ENCODE measurements at places on chromosomes 5 and 9. TPM values are rescaled to one million over a fixed set of nuclear protein-coding genes. Genes with fewer than 3 reads are reported as not detected.

The CER1 gene
- not detected for total RNA-seq

The COL23A1 gene
- total RNA-seq = not detected

The HSD17B3 gene
- not detected for total RNA-seq

The C5orf58 gene
- total RNA-seq = not detected

The RHOBTB3 gene
- total RNA-seq = 447 TPM

The AGXT2 gene
- total RNA-seq = not detected

The AGGF1 gene
- total RNA-seq = 7.3 TPM

The ARSI gene
- 15.2 TPM for total RNA-seq

DNA sequence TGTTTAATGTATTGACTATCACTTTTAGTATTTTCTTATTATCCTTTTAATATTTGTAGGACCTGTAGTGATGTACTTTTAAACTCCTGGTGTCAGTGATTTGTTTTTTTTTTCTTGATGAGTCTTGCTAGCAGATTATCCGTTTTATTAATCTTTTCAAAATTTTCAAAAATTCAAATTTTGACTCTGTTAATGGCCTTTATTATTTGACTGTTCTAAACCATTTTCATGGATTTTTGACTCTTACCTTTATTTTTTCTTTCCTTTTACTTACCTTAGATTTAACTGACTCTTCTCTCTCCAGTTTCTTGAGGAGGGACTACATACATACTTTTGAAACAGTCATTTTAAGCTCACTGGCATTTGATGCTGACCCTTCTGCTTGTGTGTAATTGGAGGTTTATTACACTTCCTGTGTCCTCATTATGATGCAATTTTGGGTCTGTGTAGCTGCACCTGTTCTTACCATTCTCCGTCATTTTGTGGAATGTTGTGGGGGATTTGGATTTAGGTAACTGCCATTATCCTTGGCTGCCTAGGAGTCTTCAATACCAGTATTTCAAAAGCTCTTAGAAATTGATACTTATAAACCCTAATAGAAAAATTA, 32.0 kb upstream of the EXOC3 start:
- peak; percentile 58 for DNase-seq

- no peak for DNase-seq
Observed at GRCh38 chr5:17854901-17855300, 220.6 kb downstream of the TAF11L14 start.

GRCh38 chr9:131008909-131009618, at the start of gene LAMC3:
Gene LAMC3, plus strand, starts transcription at chr9:131009174. Its CDS starts 41 bp downstream, at chr9:131009215.
- DNase-seq = no peak

GRCh38 chr5:147763791-147764525, 18.6 kb downstream of the JAKMIP2 start:
- peak; percentile 7 for DNase-seq

- peak; percentile 1 for DNase-seq
Observed at GRCh38 chr5:75512383-75513074, 838 bp downstream of the POLK start.

GRCh38 chr9:78030296-78030552, 1.4 kb downstream of the GNAQ start:
- DNase-seq = no peak

- DNase-seq = peak; percentile 87
Observed at GRCh38 chr9:96513622-96514021, 63.7 kb downstream of the HABP4 start.

DNA sequence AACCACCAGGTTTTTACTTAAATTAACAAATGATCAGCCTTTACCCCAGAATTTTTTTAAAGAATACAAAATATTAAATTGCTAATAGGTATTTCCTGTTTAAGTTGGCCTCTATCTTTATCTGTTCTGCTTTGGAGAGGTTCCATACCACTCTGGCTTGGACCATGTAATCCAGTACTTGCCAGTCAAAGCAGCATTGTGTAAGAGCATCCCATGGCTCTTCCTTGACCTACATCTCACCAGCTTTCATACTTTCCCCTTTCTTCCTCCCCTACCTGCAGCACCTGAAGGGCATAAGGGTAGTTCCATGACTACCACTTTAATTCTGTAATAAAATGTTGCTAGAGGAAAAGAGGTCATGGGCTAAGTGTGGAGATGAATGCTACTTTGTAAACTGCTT, 140.8 kb upstream of the MTAP start:
- peak; percentile 57 for DNase-seq

DNA sequence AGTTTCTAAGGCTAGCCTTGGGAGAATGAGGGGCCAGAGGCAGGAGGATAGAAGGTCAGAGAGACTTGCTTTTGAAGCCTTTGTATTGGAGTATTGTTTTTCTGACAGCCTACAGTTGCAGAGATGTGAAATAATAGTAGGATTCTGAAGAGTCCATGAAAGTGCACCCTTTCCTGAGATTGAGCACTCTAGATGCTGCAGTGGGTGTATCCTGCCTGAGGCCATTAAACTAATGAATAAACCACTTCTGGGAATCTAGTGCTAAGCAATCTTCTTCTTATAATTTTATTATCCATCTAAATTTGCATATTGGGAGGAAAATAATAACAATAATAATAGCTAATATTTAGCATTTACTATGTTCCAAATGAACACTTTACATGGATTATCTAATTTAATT, 19.3 kb upstream of the NNT start:
- no peak for DNase-seq

DNA sequence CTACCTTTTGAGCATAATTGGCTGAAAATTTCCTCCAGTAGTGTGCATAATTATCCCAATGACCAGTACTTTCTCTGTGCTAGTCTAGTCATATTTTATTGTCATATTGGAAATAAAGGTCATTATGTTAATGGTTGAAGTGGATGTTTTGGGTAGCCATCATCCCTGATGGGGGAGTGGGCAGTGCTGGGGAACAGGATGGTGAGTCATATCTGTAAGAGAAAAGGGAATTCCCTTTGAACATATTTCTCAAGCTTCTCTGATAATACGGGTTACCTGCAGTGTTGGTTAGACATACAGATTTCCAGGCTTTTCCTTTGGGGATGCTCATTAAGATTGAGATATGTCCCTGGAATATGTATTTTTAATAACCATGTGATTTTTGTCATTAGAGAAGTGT, 33.3 kb upstream of the SPATA31D4 start:
- DNase-seq = peak; percentile 30

- DNase-seq = peak; percentile 72
Observed at GRCh38 chr5:79025054-79025472, 40.0 kb upstream of the ARSB start.

- DNase-seq = no peak
Observed at GRCh38 chr5:80260461-80260860, 4.6 kb upstream of the SERINC5 start.

DNA sequence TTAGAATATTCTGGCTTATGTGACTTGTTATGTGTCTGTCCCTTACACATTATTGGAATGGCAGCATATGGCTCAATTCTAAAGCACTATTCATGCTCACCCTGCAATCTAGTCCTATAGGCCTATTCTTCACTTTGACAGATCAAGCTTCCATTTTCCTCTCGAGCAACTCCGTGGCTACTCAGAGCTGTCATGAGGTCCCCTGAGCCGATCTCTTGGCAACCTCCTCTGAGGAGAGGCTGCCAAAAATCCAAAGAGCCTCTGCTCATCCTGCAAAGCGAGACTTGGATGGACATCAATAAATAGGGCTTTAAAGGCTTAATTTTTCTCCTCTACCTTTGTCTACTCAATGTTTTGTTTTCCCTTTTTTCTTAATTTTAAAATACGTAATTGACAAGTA, 163.8 kb downstream of the GABRB2 start:
- DNase-seq = no peak

GRCh38 chr5:148732692-148733091, 78.4 kb upstream of the HTR4 start:
- DNase-seq = no peak

- DNase-seq = peak; percentile 1
Observed at GRCh38 chr5:144779368-144779767, 608.7 kb downstream of the KCTD16 start.

DNA sequence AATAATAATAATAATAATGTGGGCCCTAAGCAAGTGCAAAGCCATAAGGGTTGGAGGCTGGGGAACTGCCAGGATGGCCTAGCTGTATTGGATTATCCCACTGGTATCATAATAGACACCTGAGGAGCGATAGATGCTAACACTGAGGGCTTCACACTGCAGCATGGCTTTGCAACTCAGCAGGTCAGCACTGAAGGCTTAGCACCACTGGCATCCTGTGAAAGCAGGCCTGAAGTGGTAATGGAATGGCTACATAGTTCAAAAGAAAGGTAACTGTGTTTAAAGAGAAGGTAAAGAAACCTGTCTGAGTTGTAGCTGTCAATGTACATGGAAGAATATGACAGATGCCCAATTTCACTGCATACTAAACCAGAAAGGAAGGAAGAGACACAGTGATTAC, 359.0 kb downstream of the OSTF1 start:
- DNase-seq = no peak

- DNase-seq = no peak
Observed at GRCh38 chr5:43947935-43948334, 345.0 kb downstream of the NNT start.
